Astrocyte (in vitro differentiated cells and primary cell): ENCODE measurements at places on chromosomes 1 and 21.

- no peak for DNase-seq
Observed at GRCh38 chr1:110255392-110255787, 45.3 kb downstream of the KCNC4 start.

DNA sequence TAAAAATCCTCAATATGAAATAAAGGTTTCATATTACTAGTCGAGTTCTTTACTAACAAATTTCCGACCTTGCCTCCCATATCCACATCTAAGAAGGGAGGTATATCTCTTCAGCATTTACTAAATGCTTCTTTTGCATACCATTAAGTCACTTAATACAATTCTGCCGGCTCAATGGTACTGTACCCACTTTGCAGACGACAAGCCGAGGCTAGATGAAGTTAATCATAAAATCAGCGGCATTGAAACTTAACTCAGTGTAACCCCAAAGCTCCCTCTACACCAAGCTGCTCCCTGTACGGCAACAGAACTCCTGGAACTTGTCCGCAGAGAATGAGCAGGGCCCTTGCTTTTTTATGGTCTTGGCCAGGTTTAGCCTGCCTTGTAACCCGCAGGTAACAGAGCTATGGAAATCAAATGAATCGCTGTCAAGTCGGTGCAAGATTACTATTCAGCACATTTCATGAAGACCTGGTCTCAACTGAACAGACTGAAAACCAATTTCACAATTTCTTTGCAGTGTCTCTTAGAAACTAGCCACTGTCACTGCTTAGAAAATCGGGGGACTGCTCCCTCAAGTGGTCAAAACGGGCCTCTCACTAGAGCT is 738 bp downstream of the INTS7 start:
- DNase-seq, result no peak

DNA sequence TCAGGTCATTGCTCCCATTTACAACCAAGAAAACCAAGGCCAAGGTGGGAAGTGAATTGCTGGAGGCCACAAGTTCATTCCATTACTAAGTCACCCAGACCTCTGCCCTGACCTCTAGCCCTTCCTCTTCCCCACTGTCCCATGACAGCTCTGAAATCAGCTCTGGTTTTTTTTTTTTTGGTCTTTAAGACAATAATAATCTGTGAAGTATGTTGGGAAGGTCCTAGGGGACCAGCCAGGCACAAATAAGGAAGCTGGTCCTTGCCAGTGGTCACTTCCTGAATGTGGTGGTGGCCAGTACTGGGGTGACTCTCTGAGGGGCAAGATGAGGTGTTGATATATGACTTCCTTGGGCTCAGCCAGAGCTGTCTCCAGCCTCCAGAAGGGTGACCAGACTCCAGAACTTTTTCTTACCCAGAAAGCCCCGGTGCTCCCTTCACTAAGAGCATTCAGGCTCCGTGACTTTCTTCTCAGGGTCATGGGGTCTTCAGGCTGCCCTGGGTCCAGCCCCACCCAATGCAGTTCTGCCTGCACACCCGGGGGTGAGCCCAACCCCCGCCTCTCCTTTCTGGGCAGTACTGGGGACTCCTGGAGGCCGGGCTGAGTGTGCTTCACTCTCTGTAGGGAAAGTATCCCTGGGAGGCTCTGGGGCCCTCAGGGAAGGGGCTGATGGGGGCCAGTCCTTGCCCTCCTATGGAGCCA is 159.6 kb downstream of the PTPRU start:
- no peak for DNase-seq

- DNase-seq, result no peak
Observed at GRCh38 chr1:72635719-72636118, 353.4 kb upstream of the NEGR1 start.

DNA sequence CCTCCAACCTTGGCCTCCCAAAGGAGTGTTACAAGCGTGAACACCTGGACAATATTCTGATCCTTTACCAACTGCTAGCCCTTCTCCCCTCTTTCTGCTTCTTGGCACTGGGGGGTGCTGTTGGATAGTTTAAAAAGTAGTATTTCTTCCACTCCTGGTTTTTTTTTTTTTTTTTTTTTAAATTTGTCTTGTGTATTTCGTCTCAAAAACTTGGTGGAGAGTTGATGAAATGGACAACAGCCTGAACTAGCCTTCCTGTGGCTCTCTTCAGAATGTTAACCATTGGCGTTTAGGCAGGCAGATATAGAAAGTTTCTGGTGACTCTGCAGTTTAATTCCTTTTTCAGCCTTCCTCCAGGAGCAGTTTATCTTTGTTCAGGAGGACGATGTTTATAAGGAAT is 69.7 kb upstream of the USP24 start:
- DNase-seq, result no peak
